ENCODE measurements at places on chromosomes 3 and 15.

DNA sequence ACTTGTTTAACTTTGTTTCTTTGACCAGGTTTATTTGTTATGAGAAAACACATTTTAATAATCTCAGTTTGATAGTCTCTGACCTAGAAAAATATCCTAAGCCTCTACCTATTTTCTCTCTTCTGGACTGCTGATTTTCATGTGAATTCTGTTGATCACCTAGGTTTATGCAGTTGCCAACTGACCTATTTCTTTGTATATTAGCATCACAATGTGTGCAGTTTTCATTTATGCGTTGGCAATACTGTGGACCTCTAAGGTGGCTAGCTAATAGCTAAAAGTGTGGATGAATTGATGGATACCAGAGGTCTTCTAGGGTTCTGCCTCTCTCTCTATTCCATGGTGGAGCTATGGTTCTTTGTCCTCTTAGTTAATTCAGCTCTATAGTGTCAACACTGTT is 72.1 kb downstream of the LRRC49 start:
- DNase-seq = no peak

GRCh38 chr3:157393113-157393512 is 43.5 kb upstream of the PTX3 start:
- no peak for DNase-seq

GRCh38 chr3:13107661-13108060 is 34.4 kb upstream of the IQSEC1 start:
- DNase-seq = no peak

DNA sequence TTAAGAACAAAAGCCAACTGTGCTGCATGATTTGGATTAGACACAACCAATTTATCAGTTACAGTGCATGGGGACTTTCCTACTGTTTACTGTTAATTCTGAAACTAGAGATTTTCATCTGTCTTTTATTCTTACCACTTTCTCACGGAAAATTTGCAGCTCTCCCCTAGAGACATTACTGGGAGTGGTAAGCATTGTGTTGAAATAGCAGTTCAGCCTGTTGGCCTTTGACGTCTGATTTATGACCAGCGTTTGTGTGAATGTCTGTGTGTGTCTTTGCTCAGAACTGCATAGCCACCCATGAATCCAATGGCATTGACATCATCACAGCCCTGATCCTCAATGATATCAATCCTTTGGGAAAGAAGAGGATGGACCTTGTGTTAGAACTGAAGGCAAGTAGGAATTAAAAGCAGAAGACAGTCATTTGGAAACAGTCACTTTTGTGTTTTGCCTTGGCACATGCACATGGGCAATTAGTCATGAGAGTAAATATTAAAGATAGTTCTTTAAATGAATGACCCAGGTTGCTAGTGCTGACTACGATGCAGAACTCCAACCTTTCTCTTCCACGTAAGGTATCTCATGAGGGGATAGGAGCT is 202.2 kb upstream of the BHLHE40 start:
- DNase-seq = peak; percentile 82

DNA sequence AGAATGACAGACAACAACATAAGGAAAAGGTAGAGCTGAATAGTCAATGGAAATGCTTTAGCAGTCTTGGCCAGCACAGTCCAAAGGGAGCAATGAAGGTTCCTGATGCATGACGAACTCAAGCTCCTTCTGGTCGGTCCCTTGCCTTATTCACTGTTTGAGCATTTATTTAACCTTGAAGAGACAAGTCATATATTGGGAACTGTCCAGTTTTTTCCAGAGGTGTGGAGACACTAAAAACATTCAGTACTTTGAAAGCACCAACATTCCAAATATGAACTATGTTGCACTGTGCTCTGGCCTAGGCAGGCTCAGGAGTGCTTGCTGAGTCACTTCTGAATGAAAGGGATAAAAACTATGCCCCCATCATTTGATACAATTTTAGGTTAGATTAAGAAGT is 384.8 kb downstream of the MECOM start:
- no peak for DNase-seq

- DNase-seq = peak; percentile 59
Observed at GRCh38 chr3:9600597-9600996, 47.0 kb upstream of the LHFPL4 start.

DNA sequence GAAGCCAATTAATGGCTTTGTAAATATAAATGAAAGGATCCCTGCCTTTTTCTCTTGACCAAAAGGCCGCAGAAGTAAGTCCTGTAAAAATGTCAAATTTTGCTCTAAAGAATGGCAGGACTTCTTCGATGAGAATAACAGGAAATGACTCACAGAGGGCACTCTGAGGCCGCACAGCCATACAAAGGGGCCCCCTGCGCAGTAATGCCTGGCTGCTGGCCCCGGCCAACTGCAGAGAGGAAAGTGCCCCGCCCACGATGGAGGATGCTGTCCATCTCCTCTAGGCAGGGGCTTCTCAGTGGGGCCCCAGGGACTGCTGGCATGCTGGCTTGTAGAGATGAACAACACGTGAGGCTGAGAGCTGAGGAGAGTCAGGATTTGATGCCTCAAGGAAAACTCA is 18.1 kb upstream of the SCN10A start:
- peak; percentile 57 for DNase-seq

GRCh38 chr3:71484047-71484446 is 99.5 kb downstream of the FOXP1 start:
- DNase-seq = no peak

GRCh38 chr3:14218355-14218754 is 39.7 kb downstream of the LSM3 start:
- no peak for DNase-seq

DNA sequence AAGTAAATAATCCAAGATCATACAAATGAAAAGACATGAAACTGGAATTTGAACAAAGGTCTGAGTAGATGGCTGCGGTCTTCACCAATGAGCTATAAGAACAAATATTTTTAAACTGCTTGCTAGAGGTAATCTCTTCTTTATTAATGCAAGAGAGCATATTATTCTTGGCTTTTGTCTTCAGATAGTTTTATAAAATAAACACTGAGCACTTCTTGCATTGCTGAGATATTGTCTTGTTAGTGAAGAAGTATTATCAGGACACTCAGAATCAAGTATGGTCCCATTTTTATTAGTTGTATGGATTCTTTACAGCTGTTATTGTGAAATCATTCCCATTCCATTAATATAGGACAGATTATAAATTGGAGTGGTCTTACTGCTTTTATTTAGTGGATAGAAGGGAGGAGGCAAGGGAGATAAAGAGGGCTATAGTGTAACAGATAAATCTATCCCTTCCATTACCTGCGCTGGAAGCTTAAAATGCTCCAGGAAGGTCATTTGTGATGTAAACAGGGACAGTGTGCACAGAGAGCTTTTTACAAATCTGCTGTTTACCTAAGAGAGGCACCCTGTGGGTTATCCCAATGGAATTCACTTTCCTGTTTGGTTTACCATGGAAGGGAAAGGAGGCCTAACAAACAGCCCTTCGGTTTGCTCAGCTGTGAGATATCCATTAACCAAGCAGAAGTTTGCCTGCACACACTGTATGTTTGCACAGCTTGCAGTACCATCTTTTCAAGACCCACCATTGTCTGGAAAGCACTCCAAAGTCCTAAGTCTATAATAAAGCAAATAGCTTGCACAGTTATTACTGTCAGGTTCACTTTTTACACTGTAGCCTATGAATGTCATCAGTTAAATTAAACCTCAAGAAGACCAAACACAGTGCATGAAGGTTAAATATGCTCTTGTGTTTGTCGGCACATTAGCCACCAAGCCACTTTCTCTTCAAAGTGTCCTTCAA is 347.7 kb upstream of the TGFBR2 start:
- peak; percentile 97 for DNase-seq

GRCh38 chr3:13835246-13835645 is 44.6 kb downstream of the WNT7A start:
- no peak for DNase-seq

DNA sequence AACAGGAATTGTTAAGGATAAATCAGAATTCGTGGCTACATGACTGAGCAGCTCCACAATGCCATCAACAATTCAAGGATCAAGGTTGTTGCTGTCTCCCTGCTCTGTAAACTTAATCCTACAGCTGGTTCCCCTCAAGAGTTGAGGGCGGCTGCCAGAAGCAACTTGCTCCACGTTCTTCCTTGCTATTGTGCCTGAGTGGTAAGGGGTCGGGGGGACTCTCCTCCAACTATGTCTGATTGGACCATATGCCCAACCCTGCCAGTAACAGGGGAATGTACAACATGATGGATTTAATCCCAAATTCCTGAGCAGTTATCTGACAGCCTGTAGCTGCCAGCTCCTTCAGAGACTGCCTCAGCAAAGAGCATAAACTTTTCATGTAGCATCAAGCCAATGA is 37.9 kb upstream of the MECOM start:
- DNase-seq = no peak

DNA sequence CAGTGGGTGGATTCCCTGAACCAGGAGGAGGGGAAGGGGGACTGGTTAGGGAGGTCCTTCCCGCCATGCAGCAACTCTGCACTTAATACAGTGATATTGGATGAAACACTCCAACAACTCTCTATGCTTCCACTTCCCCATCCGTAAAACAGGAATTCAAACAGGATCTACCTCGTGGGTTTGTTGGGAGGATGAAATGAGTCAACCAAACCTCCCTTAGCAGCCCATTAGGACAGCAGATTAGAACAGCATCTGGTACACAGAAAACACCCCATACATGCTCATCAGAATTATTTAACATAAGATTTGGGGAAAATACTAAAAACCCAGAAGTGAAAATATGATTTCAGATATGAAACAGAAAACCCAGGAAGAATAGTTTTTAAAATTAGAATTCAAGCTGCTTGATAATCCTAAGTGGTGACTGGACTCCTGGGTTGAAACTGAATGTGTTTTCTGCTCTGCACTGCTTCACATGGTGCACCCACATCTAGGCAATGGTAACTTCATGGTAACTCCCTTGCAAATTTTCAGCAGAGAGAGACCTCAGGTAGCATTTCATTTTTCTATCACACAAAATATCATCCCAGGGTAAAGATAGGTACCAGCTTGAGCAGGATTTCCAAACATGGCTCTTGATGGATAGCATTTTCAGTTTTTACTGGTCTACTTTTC is 326.8 kb upstream of the FRG2C start:
- no peak for DNase-seq

GRCh38 chr3:184315543-184315867 is 1.1 kb downstream of the EIF4G1 start:
- peak; percentile 70 for DNase-seq

- no peak for DNase-seq
Observed at GRCh38 chr3:131962982-131963381, 71.8 kb downstream of the CPNE4 start.

DNA sequence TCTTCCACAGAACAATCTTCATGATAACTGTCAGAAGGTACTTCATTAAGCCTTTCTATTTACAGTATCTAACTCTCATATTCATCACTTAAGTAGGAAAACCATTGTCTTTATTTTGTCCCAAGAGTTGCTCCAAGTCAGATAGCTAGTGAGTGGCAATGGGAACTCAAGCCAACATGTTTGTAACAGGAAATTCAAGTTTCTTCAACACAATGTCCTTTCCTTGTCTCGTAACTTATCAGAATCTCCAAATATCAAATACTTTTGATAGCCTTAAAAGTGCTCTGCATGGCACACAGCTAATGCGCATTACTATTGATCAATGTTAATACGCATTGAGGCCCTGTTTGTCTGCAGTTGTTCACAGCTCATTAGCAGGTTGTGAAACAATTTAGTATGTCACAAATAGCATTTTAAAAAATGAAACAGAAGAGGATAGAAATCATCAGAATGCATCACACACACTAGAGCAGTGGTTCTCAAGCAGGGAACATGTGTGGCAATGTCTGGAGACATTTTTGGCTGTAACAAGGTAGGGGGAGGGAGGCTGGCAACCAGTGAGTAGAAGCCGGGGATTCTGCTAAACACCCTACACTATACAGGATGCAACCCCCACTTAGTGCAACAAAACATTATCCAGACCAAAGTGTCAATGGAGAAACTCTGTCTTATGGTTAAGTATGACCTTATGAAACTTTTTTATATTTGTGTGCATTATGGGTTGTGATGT is 27.5 kb downstream of the BTLA start:
- DNase-seq = no peak

DNA sequence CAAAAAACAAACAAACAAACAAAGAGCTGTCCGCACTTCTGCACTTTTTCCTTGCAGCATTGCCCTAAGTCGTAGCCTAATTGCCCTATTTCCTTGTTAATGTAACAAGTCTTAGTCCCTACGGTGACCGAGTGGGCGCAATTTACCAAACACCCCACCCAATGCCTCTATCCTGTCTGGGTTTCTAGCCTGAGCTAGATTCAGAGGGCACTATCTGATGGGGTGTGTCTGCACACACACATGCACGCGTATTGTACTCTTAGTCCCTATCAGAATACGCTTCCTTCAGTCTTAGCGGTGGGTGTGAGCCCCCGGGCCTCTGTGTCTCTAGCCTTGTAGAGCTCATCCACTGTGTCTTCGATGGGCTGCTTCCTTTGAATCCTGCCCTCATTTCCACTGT is 125.9 kb upstream of the DLG1 start:
- DNase-seq = no peak

- no peak for DNase-seq
Observed at GRCh38 chr3:122416966-122417365, 1.1 kb upstream of the WDR5B start.

DNA sequence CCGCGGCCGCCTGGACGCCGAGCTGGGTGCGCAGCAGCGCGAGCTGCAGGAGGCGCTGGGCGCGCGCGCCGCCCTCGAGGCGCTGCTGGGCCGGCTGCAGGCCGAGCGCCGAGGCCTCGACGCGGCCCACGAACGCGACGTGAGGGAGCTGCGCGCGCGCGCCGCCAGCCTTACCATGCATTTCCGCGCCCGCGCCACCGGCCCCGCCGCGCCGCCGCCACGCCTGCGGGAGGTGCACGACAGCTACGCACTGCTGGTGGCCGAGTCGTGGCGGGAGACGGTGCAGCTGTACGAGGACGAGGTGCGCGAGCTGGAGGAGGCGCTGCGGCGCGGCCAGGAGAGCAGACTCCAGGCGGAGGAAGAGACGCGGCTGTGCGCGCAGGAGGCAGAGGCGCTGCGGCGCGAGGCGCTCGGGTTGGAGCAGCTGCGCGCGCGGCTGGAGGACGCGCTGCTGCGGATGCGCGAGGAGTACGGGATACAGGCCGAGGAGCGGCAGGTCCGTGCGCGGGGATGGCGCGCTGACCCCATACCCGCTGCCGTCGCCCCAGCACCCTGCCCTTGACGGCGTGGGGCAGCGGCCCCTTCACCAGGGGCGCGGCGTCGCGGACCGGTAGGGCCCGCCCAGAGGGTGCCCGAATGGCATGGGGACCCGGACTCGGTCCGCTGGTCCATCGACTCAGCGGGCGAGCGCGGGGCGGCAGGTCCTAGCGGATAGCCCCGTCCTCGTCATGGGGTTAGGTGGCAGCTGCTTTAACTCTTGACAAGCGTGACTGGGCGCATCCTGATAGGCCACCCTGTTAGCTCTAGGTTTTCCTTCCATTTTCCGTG is 848 bp downstream of the SYNM start:
- DNase-seq = peak; percentile 81

- peak; percentile 12 for DNase-seq
Observed at GRCh38 chr3:112038863-112039262, 4.3 kb downstream of the TMPRSS7 start.

DNA sequence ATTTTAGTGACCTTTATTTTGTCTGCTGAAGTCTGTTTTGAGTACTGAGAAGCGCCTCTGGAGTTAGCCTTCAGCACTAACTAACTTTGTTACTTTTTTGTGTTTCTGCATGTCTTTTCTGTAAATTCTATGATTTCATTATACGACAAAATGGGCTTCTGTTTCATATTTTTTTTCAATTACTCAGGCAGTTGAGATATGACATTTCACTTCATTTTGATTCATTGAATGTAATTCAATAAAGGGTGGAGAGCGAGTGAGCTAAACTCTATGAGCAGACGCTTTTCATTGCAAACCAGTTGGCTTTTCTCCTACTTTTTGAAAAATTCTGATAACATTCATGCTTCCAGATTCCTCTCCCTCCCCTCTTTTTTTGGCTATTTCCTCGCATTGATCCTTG is 84.4 kb upstream of the KCNH8 start:
- DNase-seq = no peak
